ENCODE measurements at places on chromosomes 5 and 9.

- DNase-seq = no peak
Observed at GRCh38 chr9:89986190-89986589, 381.4 kb downstream of the GADD45G start.

DNA sequence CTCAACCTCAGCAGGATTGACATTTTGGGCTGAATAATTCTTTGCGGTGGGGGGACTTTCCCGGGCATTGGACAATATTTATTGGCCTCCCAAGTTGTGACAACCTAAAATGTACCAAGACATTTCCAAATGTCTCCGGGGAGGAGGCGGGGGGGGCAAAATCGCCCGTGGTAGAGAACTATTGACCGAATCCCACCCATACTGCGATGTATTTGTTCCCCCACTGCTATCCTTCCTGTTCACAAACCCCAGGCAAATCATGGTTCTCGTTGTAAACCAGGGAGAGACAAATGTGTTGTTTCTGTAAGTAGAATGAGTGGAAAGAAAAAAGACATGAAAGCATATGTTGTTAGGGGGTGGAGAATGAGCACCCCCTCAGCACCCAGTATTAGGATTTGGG is 141.9 kb downstream of the PSAT1 start:
- DNase-seq = no peak

DNA sequence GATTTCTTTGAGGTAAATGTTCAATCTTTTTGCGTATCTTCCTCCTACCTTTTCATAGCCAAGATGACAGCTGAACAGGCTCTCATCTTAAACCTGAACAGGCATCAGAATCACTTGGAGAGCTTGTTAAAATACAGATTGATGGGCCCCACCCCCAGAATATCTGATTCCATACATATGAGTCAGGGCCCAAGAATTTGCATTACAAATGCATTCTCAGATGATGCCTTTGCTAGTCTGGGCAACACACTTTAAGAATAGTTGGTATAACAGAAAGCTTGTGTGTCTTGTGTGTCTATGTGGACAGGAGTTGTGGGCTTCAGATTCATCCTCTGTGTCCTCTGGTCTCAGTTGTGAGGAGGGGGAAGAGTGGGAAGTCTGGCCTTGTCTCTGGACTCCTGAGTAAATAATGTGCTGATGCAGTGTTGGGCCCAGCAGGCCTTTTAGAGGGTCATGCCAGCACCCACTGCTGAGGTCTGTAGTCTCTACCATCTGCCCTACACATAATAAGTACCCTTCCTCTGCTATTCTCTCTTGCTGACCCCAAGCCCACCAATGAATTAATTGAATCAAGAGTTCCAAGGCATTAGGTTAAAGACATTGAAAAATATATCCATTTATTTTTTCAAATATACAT is 43.1 kb downstream of the PTCD2 start:
- no peak for DNase-seq

DNA sequence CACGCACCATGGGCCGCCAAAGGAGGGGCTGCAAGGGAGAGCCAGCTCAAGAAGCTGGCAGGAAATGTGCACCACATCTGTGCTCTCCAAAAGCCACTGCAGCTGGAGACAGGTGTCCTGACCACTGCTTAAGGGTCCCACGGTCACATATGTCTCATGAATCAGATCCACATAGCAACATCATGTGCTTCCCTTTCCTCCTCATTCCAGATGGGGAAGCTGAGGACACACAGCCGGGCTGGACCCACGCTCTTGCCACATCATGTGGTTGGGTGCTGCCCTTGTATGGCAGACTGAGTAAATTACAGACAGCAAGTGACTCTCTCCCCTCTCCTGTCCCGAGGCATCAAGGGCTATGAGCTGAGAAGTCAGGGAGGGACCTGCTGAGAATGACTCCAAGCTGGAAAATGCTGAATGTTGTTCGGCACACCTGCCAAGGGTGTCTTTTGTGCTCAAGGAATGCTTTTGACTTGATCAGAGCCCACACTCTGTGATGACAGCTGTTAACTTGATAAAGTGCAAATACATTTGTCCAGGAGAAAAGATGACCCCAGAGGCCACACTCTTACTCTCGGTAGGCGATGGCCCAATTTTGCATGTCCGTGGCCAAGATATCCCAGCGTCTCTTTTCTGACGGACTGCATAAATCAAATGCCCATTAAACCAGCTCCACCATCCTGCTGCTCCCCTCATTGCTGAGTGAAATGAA is 58.2 kb downstream of the NSUN2 start:
- no peak for DNase-seq

- no peak for DNase-seq
Observed at GRCh38 chr5:173909199-173909598, 21.1 kb downstream of the CPEB4 start.

DNA sequence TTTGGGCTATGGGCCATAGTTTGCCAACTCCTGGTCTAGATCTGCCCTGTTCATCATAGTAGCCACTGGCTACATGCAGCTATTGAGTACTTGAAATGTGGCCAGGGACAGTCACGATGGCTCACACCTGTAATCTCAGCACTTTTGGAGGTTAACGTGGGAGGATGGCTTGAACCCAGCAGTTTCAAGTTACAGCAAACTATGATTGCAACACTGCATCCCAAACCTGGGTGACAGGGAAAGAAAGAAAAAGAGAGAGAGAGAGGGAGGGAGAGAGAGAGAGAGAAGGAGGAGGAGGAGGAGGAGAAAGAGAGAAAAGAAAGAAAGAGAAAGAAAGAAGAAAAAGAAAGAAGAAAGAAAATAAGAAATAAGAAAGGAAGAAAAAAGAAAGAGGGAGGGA is 5.1 kb upstream of the GMCL2 start:
- DNase-seq = no peak

GRCh38 chr9:110106661-110107060 is 101.3 kb downstream of the C9orf152 start:
- DNase-seq = no peak
